ENCODE measurements at places on chromosomes 5 and 9.

DNA sequence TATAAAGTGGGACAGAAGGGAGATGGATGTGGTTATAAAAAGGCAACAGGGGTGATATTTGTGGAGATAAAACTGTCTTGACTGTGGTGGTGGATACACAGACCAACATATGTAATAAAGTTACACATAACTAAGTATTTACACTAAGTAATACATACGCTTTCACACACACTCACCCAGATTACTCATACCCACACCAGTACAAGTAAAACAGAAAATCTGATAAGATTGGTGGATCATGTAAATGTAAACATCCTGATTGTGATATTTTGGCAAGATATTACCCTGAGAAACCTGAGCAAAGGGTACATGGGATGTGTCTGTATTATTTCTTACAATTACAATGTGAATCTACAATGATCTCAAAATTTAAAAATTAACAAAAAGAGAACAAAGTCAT lies 53.3 kb upstream of the SLIT3 start:
- no peak for DNase-seq

DNA sequence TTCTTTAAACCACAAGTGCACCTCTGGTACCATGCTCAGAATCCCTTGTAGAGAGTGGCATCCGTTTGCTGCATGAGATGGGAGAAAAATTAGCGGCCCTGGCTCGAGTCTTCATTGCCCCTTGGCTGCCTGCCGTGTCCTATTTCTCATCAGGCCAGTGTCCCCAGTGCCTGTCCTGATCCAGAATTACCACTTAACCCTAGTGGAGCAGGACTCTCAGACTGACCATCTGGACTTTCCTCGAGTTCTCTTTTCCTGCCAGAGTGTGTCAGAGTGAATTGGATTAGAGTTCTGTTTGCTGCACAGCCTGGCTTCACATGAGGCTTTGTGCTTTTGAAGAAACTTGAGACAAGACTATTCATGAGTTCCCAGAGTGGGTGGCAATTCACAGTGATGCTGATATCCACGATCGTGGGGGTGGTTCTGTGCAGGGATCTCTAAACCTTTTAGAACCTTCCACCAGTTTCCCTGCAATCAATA lies 92.6 kb downstream of the C9orf152 start:
- DNase-seq = no peak

DNA sequence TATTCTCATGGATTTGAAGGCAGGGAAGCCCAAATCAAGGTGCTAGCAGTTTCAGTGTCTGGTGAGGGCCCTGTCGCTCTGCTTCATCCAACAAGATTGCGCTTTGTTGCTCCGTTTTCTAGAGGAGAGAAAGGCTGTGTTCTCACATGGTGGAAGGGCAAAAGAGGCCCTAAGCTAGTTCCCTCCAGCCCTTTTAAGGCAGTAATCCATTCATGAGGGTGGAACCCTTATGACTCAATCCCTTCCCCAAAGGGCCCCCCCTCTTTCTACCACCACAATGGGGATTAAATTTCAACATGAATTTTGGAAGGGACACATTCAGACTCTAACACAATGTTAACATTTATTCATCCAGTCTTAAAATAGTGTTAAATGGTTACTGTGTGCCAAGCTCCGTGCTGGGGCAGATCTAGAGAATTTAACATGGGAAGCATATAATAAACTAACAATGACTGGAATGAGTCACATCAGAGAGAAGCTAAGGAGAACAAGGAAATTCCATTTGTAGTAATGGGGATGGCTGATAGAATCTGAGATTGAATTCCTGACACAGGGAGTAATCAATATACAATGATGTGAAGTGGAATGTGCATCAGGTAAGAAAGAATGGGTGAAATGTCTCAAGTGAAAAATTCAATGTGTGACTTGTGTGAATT lies 382.8 kb upstream of the ZNF608 start:
- DNase-seq = no peak

DNA sequence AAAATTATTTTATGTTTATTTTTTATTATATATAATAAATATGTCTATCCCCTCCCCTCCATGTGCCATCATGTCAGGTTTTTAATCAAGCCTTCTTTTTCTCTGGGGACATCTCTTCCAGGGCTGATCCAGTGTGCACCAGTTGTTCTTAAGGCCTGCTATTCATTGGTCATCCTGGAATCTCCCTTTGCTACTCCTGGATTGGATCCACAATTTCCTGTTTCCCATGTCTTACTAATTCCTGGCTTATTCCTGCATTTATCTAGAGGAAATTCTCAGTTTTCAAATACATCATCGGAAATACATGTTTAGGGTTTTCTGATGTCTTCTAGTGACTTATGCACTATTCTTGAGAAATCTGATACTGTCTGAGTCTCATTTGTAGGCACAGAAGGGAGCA lies 56.8 kb downstream of the ANGPTL2 start:
- DNase-seq = no peak

- DNase-seq = no peak
Measured at GRCh38 chr9:36993933-36994764, 39.9 kb downstream of the PAX5 start.

GRCh38 chr5:127517110-127517479 lies 345 bp upstream of the PRRC1 start:
- DNase-seq = no peak

- no peak for DNase-seq
Measured at GRCh38 chr5:18968966-18969365, 1019.0 kb downstream of the CDH18 start.

GRCh38 chr5:38533286-38534155 lies 22.9 kb downstream of the LIFR start:
- DNase-seq = no peak

DNA sequence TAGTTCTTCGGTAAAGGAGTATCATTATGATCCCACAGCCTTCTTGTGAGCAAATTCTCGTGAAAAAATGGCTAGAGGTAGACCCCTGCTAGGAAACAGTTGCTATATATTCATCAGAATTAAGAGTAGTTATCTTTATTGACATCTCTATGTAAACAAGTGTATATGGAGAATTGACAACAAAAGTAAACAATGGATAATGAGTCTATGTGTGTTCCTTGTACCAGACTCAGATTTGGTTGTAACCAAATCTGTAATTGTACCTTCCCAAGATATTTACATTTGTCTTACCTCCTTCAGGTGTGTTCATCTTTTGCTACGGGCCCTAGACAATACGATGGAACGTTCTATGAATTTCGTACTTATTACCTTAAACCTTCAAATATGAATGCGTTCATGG lies 2.1 kb downstream of the NIPSNAP3B start:
- no peak for DNase-seq

GRCh38 chr5:178382754-178383164 lies 150.2 kb upstream of the PHYKPL start:
- no peak for DNase-seq

- DNase-seq = no peak
Measured at GRCh38 chr5:75367401-75367800, 30.4 kb downstream of the HMGCR start.

GRCh38 chr5:96761618-96762017 lies 46.1 kb downstream of the ERAP1 start:
- no peak for DNase-seq

DNA sequence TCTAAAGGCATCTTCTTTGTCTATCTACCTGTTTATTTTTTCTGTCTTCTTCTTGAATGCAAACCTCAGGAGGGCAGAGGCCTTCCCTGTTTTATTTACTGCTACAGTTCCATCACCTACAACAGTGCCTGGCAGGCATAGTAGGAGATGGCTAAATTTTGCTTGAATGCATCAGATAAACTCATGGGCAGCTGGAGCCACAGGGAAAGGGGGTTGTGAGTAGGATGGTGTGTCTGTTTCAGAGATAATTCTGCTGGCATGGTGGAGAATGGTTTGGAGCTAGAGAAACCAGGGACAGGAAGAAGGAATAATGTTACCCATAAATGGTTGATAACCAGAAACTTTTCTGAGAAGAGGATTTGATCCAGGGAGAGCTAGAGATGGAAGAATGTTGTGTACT lies 189.8 kb upstream of the BRINP1 start:
- no peak for DNase-seq

DNA sequence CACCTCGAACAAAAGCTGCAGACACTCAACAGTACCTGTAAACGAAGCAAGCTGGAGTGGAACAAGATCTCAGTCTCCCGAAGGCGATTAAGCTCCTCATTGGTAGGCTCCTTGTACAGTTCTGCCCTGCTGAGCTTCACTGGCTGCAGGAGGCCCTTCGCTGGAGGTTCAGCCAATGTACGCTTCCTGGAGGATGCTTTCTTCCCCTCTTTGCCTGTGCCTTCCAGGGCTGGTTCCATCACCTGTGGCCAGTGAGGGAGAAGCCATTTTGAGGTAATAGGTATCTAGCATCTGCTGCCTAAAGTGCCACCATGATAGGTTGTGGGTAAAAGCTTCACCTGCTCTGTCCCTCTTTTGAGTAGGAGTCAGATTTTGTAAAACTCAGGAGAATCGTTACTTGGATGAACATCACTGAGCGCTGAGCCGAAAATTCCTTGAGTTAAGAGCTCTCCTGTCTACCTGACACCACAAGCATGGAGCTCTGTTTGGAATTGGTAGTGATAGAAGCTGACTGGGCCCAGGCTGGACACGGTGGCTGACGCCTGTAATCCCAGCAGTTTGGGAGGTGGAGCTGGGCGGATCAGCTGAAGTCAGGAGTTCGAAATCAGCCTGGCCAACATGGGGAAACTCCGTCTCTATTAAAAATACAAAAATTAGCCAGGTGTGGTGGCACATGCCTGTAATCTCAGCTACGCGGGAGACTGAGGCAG lies 1.4 kb downstream of the NOL6 start:
- DNase-seq = no peak

DNA sequence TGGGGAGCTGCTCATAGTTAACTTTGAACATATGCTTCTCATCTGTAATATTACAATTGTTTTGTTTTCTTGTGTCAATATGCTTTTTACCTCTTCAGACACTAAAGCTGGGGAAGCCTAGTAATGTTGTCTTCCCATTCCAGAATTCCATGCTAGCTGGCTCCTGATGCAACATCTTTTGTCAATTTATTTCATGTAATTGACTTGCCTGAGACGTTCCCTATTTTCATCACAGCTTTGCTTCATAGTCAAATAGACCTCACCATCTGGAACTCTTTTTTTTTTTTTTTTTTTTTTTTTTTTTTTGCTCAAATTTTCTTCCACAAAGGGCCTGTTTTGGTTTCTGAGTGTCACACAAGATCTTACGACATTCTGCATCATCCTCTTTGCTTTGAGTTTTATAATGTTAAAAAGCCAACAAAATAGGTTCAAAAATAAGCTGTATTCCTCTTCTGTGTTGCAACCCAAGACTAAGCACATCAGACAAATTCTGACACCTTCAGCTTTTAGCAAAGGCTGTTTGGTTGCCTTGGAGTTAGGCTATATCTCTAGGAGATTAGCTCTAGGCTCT lies 235.2 kb downstream of the NR3C1 start:
- no peak for DNase-seq

DNA sequence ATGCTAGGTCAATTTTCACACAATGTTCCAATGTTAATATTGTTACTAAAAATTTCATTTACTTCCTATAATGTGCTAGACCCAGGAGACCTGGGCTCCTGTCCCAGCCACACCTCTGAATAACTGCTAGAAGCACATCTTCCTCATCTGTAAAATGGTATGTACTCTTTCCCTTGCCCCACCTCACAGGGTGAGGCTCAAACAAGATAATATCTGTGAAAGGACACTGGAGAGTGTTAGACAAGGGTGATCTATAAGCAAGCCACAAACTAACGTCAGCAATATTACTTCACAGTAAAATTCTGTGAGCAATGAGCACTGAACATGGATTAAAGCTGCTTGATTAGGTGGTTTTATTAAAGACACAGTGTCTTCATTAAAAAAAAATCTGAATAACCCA lies 186.4 kb downstream of the EPB41L4A start:
- DNase-seq = no peak

DNA sequence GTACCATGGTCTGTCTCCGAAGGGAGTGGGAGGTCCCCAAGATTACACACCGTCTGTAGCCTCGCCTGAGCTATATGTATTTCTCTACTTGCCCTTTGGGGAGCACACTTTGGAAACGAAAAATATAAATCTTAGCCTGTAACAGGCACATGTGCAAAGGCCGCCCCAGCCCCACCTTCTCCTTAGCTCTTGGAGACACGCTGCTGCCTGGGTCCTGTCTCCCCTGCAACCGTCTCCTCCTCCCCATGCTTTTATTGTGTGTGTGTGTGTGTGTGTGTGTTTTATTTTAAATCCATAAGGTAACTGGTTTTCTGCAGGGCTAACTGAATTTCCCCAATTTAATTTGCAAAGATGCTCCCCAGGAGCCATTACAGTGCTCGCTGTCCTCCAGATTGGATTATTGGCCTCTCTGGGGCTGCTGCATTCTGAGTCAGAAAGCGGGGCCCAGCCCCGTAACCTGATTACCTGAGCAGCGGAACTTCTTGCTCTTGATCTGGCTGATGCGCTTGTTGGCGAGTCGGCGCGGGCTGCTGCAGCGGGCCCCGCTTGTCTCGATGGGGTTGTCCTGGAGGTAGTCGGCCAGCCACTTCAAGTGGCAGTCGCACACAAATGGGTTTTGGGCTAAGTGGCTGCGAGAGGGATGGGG lies 193.3 kb upstream of the PANK3 start:
- DNase-seq = no peak

GRCh38 chr9:14906000-14906399 lies 4.2 kb downstream of the FREM1 start:
- no peak for DNase-seq

DNA sequence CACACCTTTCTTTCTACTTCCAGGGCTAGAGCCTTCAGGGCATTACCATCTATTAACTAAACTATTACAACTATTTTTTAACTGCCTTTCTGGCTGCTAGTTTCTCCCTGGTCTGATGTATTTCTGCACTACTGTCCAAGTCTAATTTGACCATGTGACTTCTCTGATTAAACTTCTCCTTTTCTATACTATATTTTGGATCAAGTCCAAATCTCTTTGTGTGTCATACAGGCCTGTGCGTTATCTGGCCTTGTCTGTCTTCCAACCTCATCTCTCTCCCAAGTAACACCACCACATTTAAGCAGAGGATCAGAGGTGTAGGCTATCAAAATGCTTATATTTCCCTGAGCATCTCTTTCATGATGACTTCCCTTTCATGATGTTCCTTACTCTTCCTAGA lies 47.2 kb upstream of the OR13F1 start:
- DNase-seq = no peak

- DNase-seq = no peak
Measured at GRCh38 chr5:79567926-79568549, 44.2 kb upstream of the TENT2 start.

DNA sequence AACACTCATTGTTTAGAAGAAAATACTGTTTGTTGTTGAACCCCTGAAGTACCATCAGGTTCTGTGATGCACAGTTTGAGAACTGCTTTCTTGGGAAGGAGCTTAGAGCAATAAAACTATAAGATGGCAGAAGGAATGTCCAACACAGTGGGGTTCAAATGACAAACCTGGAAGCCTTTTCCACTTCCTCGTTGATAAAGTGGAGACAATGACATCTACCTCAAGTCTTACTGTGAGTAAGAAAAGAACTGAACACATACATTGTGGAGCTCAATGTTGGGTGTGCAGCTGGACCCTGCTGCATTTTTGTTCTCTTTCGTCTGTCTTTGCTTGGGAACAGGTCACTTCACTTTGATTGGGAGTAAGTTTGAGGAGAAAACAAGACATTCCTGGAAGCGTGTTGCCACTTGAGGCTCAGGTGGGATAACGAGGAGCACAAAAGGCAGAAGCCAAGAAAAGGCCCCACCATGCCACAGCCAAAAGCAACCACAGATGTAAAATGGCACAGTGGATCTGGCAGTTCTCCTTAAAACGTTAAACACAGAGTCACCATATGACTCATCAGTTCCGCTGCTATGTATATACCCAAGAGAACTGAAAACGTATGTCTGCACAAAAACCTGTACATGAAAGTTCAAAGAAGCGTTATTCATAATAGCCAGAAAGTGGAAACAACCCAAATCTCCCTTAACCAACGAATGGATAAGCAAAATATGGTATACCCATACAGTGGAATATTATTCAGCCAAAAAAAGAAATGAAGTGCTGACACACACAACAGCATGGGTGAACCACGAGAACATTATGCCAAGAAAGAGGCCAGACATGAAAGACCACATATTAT lies 42.9 kb upstream of the SUB1 start:
- DNase-seq = no peak
